ENCODE measurements at places on chromosomes 7 and 10. TPM values are rescaled to one million over a fixed set of nuclear protein-coding genes. Genes with fewer than 3 reads are reported as not detected.

GPR22 gene
- not detected for total RNA-seq

MEPCE gene
- 36.3 TPM for total RNA-seq

CCDC3 gene
- total RNA-seq = 10.2 TPM

IFIT1 gene
- total RNA-seq = 51.1 TPM

TBX20 gene
- not detected for total RNA-seq

EPO gene
- total RNA-seq = not detected

HOXA5 gene
- 16.0 TPM for total RNA-seq

GRCh38 chr10:43458227-43458626, 21.3 kb downstream of the ZNF487 start:
- no peaks in the 10 kb centered on the region for H3K27me3 ChIP-seq
- no peaks in the 10 kb centered on the region for H3K36me3 ChIP-seq
- no peak overlapping the region for H3K27ac ChIP-seq
- no peak overlapping the region for H3K4me3 ChIP-seq
- no peak for DNase-seq

DNA sequence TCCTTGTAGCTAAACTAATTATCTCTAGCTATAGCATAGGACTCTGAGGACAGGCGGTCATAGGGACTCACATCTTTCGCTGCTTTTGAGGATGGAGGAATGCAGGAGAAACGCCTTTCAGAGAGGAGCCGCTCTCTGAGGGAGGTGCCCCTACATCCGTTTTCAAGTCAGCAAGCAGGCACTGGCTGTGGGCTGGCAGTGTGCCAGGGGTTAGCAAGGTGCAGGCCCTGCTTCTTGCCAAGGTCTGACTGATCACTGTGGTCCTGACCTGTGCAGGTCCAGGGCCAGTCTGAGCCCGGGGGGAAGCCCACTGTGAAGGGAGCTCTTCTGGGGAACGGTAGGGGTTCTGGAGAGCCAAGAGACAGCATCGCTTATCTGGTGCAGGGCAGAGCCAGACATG, 89.4 kb downstream of the SH3PXD2A start:
- peak; percentile 75 for DNase-seq
- H3K27ac ChIP-seq = no peak overlapping the region
- no peaks in the 10 kb centered on the region for H3K36me3 ChIP-seq
- peaks cover 47% of the 10 kb centered on the region for H3K4me1 ChIP-seq
- no peaks in the 10 kb centered on the region for H3K27me3 ChIP-seq

- no peaks in the 10 kb centered on the region for H3K27me3 ChIP-seq
- H3K27ac ChIP-seq = no peak overlapping the region
- no peaks in the 10 kb centered on the region for H3K4me1 ChIP-seq
- H3K4me3 ChIP-seq = no peak overlapping the region
These were observed 31.5 kb upstream of the ADCYAP1R1 start for GRCh38 chr7:31020652-31021051.

DNA sequence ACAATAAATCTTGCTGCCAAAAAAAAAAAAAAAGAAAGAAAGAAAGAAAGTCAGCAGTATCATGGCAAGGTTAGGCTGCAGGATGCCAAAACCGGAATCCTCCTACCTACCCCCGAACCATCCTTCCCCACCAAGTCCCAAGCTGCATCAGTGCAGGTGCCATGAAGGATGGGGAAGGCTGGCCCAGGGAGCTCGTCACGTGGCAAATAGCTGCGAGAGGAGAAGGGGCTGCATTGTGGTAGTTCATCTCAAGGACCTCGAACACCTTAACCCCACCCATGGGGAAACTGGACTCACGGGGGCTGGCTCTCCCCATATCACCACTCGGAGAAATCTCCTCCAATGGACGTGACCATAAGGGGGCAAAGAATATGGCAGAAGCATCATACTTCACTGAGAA, 86.2 kb downstream of the TACC2 start:
- H3K4me1 ChIP-seq = no peaks in the 10 kb centered on the region
- no peak overlapping the region for H3K4me3 ChIP-seq
- no peaks in the 10 kb centered on the region for H3K36me3 ChIP-seq
- H3K27me3 ChIP-seq = no peaks in the 10 kb centered on the region

DNA sequence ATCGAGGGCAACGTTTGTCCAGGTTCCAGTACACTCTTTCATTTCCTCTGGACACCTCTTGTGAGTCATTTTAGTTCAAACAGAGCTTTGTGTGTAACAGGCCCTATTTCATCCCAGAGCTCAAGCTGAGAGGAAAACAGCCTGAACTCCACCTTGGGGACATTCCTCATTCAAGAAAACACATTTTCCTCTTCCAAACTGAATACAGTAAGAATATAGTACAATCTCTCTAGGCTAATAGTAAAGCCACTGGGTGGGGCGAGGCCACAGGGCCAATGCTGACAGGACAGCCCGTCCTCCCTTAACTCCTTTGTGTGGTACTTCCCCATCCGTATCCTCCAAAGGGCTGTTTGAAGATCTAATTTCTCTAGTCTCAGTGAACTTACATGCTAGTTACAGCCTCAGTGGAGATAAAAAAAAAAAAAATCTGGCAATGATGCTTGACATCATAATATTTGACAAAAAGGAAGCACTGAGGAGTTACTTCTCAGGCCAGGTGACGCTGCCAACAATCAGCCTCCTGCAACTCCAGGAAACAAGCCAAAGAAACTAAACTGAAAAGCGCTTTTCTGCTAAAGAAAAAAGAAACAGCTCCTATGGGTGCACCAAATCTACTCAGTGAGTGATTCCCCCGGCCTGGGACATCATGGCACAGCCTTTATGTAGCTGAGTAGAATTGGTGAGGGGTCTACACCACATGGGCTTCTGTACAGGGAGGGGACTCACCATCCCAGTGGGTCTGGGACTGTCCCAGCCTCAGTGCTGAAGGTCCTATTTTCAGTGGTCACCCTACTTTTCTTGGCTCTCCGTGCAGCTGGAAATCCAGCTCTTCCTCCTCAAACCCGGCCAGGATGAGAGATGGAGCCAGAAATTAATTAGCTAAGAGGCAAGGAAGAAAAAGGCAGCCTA, 238.2 kb upstream of the NEBL start:
- no peak for DNase-seq
- no peak overlapping the region for H3K4me3 ChIP-seq
- H3K4me1 ChIP-seq = peaks cover 12% of the 10 kb centered on the region
- no peak overlapping the region for H3K27ac ChIP-seq
- H3K36me3 ChIP-seq = no peaks in the 10 kb centered on the region

DNA sequence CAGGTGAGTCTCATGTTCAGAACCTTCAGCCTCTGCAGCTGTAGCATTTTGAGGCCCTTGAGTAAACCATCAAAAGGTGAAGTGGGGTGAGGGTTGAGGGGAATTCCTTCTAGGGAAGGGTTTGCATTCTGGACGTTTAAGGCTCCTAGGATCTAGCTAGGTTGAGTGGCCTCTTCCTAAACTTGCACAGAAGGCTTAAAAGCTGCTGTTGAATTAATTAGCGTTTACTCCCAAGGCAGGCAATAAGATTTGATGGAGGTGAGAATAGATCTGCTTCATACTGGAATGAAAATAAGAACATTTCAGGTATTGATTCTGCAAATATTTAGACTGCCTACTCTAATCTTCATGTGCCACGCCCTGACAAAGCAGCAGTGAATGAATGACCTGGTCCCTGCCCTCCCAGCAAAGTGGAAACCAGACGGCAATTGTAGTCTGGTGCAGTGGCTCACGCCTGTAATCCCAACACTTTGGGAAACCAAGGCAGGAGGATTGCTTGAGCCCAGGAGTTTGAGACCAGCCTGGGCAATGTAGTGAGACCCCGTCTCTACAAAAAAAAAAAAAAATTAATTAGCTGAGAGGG, 11.4 kb upstream of the KPNA7 start:
- H3K27ac ChIP-seq = no peak overlapping the region
- H3K27me3 ChIP-seq = no peaks in the 10 kb centered on the region
- no peak overlapping the region for H3K4me3 ChIP-seq

Measured in upper lobe of right lung (tissue), 1 donor.